ENCODE measurements at places on chromosomes 1 and 21.

GRCh38 chr1:21365036-21365435 lies 74.8 kb upstream of the ECE1 start:
- no peak for DNase-seq

GRCh38 chr1:210236840-210237409 lies 4.3 kb downstream of the SERTAD4 start:
- no peak for DNase-seq

- no peak for DNase-seq
Measured at GRCh38 chr1:168427051-168427450, 116.7 kb downstream of the XCL2 start.

- no peak for DNase-seq
Measured at GRCh38 chr1:239426821-239427475, 40.6 kb downstream of the CHRM3 start.

- no peak for DNase-seq
Measured at GRCh38 chr1:85202092-85202863, 1.5 kb upstream of the SYDE2 start.

DNA sequence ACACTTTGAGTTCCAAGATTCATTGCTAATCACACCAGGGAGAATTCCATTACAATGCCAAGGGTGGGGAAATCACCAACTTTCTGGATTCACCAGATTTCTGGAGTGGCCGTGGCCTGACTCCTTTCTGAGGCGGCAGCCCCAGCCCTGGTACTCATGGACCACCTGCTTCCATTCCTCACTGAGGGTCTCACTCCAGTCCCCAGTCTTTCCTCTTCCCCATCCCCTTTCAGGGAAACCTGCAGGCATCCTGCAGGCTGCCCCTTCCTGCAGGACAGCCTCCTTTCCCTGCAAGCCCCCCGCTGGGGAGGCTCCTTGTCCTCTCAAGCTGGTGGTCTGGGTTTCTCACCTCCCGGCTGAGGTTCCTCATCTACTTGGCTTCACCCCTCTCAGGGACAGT lies 12.7 kb upstream of the CDK18 start:
- DNase-seq: no peak

DNA sequence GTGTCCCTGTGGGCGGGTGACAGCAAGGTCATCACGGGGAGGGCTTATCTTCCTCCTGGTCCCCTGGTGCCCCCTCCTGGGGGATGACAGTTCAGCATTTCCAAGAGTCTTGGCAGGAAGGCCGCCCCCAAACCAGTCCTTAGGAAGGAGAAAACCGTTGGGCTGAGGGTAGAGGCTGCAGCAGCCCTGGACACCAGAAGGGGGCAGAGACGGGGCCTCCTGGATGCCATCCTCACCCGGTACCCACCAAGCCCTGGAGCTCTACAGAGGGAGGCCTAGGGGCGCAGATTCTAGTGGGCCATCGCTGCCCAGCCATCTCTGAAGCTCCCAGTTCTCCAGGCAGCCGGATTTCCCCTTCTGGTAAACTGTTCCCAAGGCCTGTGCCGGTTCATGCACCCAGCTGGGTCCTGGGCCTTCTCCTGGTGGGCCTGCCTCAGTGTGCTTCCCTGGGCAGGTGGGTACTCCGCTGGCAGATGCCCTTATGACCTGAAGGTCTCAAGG lies 14.8 kb upstream of the ZNF669 start:
- no peak for DNase-seq

GRCh38 chr1:68218490-68218889 lies 13.8 kb downstream of the WLS start:
- DNase-seq: no peak

GRCh38 chr1:228782662-228783417 lies 47.6 kb downstream of the RHOU start:
- DNase-seq: no peak

- DNase-seq: no peak
Measured at GRCh38 chr1:107925565-107925964, 39.4 kb downstream of the VAV3 start.

DNA sequence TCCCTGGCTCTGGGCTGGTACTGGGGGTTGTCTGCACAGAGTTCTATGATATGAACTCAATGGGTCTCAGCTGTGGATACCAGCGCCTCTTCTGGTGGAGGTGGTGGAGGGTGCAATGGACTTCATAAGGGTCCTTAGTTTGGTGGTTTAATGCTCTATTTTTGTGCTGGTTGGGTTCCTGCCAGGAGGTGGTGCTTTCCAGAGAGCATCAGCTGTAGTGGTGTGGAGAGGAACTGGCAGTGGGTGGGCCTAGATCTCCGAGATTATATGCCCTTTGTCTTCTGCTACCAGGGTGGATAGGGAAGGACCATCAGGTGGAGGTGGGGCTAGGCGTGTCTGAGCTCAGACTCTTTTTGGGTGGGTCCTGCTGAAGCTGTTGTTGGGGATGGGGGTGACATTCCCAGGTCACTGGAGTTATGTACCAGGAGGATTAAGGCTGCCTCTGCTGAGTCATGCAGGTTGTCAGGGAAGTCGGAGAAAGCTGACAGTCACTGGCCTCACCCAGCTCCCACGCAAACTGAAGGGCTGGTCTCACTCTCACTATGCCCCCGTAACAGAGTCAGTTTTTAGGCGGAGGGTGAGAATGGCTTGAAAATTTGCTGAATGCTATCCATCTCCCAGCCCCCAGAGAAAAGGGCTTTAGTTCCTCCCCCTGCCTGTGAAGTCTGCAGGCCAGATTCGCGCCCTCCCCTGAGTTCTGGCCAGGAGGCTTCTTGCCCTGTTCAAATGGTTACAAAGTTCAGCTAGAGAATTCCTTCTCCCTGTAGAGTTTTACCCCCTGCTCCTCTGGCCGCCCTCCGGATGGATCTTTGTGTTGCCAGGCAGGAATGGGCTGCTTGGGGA lies 902.9 kb downstream of the LTN1 start:
- no peak for DNase-seq

GRCh38 chr1:52153010-52153409 lies 11.1 kb downstream of the ZFYVE9 start:
- no peak for DNase-seq

DNA sequence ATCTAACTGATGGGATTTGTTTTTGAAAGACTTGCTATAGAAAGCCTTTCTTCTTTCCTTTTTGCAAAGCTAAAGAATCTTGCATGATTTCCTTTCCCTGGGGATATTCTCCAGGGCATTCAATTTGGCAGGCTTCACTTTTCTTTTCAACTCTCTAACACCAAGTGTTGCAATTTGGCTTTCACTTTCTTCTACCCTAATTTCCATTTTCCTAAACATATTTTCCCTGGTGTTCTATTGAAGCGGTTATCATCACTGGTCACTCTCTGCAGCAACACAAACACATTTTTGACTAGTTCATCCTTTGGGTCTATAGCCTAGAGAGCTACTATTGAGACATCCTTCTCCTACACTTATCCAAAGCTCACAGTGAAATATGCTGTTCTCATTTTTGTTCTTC lies 424.5 kb downstream of the NEGR1 start:
- no peak for DNase-seq

GRCh38 chr1:156124557-156125483 lies 10.3 kb downstream of the LMNA start:
- DNase-seq: no peak

DNA sequence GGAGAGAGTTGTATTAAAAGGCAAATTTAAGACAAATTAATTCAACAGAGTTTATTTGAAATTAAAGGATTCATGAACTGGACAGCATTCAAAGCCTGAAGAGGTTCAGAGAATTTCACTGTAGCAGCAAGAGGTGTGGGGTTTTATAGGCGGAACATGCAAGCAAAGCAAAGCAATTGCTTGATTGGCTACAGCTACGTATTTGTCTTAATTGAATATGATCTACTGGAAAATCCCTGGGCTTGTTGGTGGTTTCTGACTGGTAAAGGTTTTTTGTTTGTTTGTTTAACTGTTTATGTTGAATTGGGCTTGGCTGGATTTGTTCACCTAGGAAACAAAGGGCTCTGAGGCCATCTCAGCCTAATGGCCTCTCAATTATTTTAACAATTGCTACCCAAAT lies 61.5 kb downstream of the KCNK1 start:
- no peak for DNase-seq

GRCh38 chr1:233655301-233655740 lies 41.4 kb downstream of the KCNK1 start:
- no peak for DNase-seq

GRCh38 chr1:119139857-119140176 lies 636 bp downstream of the WARS2 start:
- DNase-seq: no peak

DNA sequence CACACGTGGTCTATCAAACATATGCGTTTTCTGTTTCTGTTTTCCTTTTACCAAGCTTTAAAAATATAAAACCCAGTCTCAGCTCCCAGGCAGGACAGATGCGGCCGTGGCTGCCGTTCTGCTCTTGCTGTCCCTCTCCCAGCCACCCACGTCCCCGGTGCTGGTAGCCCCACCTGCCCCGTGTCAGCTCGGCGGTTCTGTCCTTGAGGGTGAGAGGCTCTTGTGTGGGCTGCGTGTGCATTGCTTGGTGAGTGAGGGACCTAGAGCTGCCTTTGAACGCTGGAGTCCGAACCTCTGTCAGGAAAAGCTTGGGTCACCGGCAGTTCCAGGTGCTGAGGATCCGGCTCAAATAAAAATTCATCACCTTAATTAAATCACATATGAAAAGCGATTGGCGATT lies 4.4 kb downstream of the RER1 start:
- DNase-seq: no peak

GRCh38 chr1:228154670-228155571 lies 5.2 kb downstream of the GJC2 start:
- DNase-seq: no peak

- no peak for DNase-seq
Measured at GRCh38 chr1:197465528-197466327, 197.7 kb downstream of the CRB1 start.

DNA sequence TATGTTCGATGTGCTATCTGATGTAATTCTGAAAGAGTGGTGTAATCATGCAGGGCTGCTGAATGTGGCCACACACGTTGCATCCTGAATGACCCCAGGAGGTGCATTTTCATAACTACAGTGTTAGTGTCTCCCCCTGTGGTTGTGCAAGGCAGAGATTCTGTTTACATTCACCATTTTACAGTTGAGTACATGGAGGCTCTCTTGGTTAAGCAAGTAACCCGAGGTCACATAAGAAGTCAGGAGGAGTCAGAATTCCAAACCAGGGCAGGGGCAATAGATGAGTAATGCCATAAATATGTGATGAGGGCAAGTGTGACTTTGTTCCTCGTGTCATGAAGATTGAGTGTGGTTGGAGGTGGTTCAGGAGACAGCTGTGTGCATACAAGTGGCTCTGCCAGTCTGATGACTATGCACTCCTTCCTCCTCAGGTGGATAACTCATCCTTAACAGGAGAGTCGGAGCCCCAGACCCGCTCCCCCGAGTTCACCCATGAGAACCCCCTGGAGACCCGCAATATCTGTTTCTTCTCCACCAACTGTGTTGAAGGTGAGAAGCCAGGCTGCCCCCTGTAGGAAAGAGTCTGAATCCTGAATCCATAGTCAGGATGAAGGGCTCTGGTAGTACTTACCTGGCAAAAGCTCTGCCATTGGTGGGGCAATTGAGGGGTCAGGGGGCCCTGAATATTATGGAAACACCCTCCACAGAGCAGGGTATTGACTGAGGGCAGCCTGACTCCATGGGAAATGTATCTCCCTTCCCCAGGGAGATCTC lies 9.3 kb downstream of the ATP1A2 start:
- peak; percentile 45 for DNase-seq

- no peak for DNase-seq
Measured at GRCh38 chr1:77415579-77415978, 133.8 kb downstream of the AK5 start.

GRCh38 chr1:116078699-116079223 lies 32.4 kb upstream of the MAB21L3 start:
- DNase-seq: no peak

DNA sequence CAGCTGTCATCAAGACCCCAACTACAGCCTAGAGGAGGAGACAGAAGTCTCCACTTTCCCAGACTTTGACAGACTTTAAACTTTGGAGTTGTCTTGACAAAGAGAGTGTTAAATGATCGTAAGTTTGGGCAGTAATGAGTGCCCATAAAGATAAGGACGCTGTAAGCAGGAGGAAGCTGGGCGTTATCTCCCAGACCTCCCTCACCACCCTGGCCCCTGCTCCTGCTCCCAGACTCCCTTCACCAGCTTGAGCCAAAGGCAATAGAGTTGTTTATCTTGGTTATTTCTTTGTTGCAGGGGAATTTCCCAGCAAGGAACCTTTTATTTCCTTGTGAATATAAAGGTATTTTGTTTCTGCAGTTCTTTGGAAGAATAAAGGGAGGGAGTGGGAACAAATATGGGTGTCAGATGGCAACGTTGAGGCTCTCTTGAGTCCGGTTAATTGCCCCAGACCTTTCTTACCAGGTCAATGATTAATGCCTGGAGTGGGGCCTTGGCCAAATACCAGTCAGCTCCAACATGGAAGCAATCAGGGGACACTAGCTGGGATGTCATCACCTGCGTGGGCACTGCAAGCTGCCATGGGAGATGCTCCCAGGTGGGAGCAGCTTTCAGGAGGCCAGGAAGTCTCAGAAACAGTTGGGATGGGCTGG lies 4.4 kb downstream of the PIGR start:
- no peak for DNase-seq

DNA sequence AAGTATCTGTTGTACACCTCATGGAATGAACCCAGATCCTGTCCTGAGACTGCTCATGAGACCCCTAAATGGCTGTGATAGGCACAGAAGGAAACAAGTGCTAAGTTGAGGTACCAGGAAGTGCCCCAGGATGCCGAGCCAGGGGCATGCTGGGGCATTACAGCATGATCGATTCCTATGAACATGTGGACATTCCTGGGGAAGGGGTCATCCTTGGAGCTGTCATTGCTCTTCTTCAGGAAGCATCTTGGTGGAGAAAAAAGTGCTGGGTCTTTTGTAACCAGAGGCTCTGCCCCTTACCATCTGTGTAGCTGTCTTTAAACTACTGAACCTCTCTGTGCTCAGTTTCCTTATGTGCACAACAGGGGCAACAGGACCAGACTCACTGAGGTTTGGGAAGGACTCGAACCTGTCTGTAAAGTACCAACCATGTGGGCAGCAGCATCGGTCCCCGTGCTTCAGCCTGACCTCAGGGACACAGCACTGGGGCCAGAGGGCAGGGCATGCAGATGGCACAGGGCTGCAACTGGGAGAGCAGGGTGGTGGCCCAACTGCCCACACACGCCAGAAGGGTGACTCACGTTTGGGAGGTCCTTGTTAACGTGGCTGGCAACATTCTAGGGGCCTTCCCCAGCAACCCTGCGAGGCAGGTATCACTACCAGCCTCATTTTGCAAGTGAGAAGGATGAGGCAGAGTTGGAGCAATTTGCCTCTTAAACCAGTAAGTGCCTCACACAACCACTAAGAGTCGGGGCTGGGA lies 142.3 kb upstream of the EDN2 start:
- no peak for DNase-seq

GRCh38 chr21:36508948-36509347 lies 29.0 kb upstream of the CLDN14 start:
- no peak for DNase-seq

GRCh38 chr1:231203259-231204057 lies 37.6 kb upstream of the GNPAT start:
- DNase-seq: no peak

All from AG04449 (cell line).